Cardiac fibroblast (primary cell): ENCODE measurements at places on chromosomes 1 and 21.

- DNase-seq = no peak
Measured at GRCh38 chr21:42350318-42350910, 380 bp downstream of the TFF2 start.

- DNase-seq = no peak
Measured at GRCh38 chr1:12161324-12161661, 5.5 kb upstream of the TNFRSF1B start.

DNA sequence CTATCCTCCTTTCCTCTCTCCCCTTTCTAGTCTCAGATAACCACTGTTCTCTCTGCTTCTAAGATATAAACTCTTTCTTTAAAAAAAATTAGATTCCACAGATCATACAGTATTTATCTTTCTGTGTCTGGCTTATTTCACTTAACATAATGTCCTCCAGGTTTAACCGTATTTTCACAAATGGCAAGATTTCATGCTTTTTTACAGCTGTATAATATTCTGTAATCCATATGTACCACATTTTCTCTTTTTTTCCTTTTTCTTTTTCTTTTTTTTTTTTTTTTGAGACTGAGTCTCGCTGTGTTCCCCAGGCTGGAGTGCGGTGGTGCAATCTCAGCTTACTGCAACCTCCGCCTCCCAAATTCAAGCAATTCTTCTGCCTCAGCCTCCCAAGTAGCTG, 5.1 kb upstream of the SLC16A1 start:
- DNase-seq = no peak

GRCh38 chr1:245704765-245705164, 550.0 kb downstream of the KIF26B start:
- peak; percentile 70 for DNase-seq

- DNase-seq = no peak
Measured at GRCh38 chr21:45490049-45490731, 52.0 kb downstream of the SLC19A1 start.

DNA sequence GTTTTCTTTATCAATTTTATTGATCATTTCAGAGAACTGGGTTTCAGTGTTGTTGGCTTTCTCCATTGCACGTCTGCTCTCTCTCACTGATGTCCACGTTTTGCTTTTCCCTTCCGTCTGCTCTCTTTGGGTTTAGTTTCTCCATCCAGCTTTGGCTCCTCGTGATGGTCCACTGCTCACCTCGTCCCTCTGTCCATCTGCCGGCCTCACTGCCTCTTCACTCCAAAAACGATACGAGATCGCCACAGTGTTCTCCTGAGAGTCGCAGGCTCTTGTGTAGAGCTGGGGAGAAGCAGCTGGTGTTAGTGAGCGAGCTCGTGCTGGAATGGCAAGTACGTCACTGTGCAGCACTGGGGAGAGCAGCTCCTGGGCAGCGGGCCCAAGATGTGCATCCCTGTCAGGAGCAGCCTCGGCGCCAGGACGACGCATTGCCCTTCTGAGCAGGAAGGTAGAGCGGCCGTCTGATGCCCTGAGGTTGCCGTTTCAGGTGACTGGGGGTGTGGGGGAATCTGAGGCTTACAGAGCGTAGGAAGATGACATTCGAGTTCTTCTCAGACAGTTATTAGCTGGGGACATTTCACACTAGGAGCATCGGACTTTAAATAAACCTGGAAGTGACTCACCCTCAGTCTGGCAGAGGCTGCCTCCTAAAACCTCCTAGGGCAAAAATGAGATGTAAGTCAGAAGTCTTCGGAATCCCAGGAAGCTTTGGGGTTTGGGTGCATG, 31.4 kb upstream of the PCBP3 start:
- peak; percentile 83 for DNase-seq

DNA sequence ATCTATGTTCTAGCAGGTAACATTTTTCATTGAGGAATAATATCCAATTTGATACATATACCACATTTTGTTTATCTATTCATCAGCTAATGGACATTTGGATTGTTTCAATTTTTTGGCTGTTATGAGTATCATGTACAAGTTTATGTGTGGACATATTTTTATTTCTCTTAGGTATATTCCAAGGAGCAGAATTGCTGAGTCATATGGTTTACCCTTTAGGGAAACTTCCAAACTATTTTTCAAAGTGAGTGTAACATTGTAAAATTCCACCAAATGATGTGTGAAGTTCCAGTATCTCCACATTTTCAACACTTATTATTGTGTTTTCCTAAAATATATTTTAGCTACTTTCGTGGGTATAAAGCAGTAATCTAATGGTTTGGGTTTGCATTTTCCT, 1789.9 kb downstream of the MRPL39 start:
- DNase-seq = no peak

GRCh38 chr1:210344706-210345105, 16.0 kb downstream of the HHAT start:
- no peak for DNase-seq

GRCh38 chr21:43933199-43933598, 68.2 kb downstream of the AGPAT3 start:
- no peak for DNase-seq

DNA sequence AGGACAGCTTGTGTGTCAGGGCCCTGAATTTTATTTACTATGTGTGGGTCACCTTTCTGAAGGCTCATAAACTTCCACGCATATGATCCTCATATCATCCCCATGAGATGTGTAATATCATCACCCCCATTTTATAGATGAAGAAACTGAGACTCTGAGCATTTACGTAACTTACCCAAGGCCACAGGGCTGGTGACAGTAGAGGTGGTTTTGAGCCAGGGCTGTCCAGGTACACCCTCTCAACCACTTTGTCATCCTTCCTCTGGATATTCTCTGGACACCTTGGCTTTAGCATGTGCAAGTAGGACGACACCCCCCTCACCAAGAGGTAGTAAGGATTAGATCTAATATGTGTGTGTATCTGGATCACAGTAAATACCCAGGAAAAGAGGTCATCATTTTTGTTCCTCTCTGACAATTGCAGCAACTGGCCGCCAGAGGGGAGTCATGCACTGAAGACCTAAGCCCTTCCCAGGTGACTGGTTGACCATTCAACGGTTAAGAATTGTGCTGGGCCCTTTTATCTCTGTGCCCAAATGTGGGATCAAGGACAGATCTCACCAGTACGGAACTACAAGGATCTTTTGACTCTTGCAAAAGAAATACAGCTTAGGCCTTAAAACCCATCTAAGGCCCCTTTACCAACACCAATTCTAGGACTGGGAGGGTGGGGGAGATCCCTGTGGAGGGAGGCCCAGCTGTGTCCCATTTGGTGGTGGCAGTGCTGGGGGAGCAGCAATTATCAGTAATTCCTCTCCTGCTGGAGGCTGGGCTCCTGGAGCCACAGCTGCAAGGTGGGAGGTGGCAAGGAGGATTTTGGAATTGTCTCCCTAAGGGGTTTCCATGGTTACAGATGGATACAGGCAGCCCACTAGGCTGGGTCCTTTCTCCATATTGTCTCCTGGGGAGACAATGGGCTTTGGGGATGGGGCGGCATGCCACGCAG, 13.7 kb upstream of the E2F2 start:
- DNase-seq = peak; percentile 89

- no peak for DNase-seq
Measured at GRCh38 chr1:236677641-236678235, 8.6 kb upstream of the ACTN2 start.

GRCh38 chr1:160539990-160540858, 17.2 kb upstream of the SLAMF6 start:
- peak; percentile 4 for DNase-seq

GRCh38 chr1:44417351-44418021, 12.4 kb downstream of the RNF220 start:
- no peak for DNase-seq

DNA sequence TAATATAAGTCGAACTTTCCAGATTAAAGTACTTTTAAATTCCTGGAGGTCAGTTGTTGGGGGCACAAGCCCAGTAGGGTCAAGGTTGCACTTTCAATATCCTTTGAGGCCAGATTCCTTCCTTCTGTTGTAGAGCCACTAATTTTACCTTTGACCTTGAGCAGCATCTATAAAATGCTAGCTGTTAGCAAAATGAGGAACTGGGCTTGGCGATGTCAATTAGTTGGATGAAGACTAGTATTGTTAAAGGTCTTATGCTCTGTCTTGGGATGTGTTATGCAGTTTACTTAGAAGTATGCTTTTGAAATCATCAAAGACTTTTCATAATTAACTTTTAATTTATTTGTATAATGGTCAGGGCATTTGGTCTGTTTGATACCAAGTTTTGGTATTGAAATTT, 425.9 kb upstream of the PROX1 start:
- no peak for DNase-seq

DNA sequence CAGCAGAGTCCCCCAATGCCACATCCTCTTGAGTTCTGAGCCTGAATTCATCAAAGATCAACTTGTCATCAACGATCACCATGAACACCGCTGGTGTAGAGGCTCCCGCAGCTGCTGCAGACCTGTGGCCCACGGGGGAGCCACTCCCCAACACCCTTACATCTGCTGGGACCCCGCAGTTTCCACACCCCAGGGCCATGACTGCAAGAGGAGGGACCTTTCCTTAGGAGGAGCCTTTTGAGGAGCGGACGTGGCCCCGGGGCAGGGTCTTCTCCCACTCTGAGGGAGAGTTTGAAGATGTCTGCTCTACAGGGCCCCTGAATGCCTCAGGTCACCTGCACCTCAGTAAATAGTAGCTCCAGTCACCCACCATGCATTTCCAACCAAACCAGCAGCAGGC, 2.7 kb downstream of the PRDM15 start:
- DNase-seq = no peak

DNA sequence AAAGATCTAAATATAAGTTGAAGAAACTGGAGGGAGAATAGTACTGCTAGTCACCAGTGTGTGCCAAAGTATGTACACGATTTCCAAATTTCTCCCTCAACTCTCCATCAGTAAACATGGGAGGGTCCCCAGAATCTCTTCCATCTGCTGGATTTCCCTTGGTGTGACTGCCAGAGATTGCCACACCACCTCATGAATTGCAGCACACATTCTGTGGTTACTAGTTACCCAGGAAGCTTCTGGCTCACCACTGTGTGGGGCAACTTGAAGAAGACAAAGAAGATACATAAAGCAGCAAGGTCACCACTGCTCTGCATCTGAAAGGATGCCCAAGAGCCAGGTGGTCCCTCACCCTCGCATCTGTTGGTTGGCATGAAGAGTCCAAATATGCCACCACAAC, 191.7 kb upstream of the ESRRG start:
- peak; percentile 26 for DNase-seq

- DNase-seq = no peak
Measured at GRCh38 chr1:56430141-56430839, 149.1 kb downstream of the PLPP3 start.

DNA sequence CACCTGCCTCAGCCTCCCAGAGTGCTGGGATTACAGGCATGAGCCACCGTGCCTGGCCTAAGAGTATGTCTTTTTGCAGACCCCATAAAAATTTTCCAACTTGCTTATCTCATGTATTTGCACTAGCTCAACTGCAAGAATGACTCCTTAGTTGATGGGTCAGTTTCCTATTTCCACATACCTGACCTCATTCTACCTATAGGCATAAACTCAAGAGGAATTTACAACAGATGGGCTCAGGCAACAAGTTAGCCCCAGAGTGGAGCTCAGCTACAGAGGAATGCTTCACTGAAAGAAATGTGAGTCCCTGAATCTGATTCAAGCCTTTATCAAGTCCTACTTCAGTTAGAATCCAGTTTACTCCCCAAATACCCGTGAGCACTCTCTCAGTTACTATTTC, 5.3 kb upstream of the SLC37A1 start:
- no peak for DNase-seq

- peak; percentile 65 for DNase-seq
Measured at GRCh38 chr1:183416850-183417771, 1.1 kb downstream of the NMNAT2 start.

GRCh38 chr1:171953835-171954234, 112.5 kb downstream of the DNM3 start:
- DNase-seq = no peak
